ENCODE measurements at places on chromosomes 13 and 19.

GRCh38 chr13:84025824-84026223, 143.6 kb upstream of the SLITRK1 start:
- DNase-seq, result no peak

- no peak for DNase-seq
These were observed 207.4 kb downstream of the DCT start for GRCh38 chr13:94272038-94272437.

DNA sequence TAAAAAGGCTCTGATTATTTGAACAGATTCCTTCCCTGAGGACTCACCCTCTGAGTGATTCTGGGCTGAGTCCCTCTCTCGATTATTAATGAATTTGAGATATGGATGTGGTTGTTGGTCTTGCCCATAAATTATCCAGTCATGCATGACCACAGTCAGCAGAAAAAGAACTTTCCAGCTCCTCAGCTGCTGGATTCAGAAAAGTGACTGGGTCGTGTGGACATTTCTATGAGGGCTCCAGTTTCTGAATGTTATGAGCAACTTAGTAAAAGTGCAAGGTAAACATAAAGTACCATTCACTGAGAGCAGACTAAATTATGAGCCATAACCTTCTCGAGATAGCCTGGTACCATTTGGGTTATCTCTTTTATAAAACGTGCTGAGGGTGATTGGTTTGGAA, 100.1 kb upstream of the CLDN10 start:
- no peak for DNase-seq

- DNase-seq, result no peak
These were observed 57.3 kb downstream of the ELF1 start for GRCh38 chr13:40961826-40962225.

- DNase-seq, result no peak
These were observed 3.4 kb downstream of the EIF3G start for GRCh38 chr19:10116085-10116865.

GRCh38 chr13:104301171-104301975, 1235.2 kb upstream of the SLC10A2 start:
- no peak for DNase-seq

- no peak for DNase-seq
These were observed 383.4 kb downstream of the EFNB2 start for GRCh38 chr13:106152047-106152446.

GRCh38 chr19:34994643-34995541, 5.2 kb upstream of the GRAMD1A start:
- no peak for DNase-seq

GRCh38 chr19:39252458-39252857, 3.8 kb upstream of the IFNL4 start:
- no peak for DNase-seq

DNA sequence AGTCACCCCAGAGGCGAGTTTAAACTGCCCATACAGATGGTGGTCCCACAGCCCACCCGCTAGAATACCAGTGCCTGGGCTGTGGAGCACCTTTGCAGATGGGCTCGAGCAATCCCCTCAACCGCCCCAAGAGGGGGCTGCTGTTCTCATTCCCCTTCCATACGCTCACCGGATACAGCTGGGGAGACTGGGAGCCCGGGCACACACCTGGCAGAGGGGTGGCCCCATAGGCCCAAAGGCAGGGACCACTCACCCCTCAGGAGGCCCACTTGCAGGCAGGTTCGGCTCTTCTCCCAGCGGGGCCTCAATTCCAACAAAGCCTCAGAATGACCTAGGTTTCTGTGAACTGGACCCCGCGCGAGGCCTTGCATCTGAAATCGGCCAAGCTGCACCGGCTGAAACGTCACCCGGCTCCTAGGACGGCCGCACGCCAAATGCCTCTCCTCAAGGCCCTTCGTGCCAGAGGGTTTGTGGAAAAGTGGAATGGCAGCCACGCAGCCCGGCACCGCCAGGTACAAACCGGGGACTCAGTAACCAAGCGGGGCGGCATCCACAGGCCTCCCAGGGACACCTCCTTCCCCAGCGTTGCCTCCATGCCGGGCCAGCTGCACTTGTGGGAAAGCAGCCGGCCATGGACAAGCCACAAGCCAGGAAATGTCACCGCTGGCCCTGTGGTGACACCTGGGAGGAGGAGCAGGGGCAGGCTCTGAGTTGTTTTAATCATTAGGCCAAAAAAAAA, 18.7 kb downstream of the MLLT1 start:
- DNase-seq, result no peak

- DNase-seq, result no peak
These were observed 135.7 kb downstream of the MIPEP start for GRCh38 chr13:23753458-23753857.

GRCh38 chr13:110347535-110348308, 40.6 kb downstream of the COL4A2 start:
- no peak for DNase-seq

- DNase-seq, result no peak
These were observed 175.0 kb downstream of the RFC3 start for GRCh38 chr13:33992881-33993336.

GRCh38 chr19:23312515-23312914, 62.3 kb upstream of the ZNF724 start:
- no peak for DNase-seq

- no peak for DNase-seq
These were observed 1.6 kb downstream of the P2RY11 start for GRCh38 chr19:10112895-10113591.

DNA sequence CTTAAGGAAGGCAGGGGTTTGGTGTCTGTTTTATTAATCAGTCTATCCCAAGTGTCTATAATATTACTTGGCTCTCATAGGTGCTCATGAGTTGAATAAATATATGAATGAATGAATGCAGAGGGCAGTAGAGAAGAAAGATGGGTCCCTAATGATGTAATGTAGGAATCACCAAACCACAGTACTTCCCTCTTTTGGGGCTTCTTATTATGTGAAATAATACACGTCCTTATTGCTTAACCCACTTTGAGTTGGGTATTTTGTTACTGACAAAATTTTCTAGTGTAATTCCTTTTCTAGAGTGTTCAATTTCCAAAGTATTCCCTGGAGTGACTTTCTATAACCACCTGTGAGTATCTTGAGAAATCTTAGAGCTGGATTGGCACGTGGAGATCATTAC, 13.2 kb downstream of the KLK5 start:
- DNase-seq, result no peak

DNA sequence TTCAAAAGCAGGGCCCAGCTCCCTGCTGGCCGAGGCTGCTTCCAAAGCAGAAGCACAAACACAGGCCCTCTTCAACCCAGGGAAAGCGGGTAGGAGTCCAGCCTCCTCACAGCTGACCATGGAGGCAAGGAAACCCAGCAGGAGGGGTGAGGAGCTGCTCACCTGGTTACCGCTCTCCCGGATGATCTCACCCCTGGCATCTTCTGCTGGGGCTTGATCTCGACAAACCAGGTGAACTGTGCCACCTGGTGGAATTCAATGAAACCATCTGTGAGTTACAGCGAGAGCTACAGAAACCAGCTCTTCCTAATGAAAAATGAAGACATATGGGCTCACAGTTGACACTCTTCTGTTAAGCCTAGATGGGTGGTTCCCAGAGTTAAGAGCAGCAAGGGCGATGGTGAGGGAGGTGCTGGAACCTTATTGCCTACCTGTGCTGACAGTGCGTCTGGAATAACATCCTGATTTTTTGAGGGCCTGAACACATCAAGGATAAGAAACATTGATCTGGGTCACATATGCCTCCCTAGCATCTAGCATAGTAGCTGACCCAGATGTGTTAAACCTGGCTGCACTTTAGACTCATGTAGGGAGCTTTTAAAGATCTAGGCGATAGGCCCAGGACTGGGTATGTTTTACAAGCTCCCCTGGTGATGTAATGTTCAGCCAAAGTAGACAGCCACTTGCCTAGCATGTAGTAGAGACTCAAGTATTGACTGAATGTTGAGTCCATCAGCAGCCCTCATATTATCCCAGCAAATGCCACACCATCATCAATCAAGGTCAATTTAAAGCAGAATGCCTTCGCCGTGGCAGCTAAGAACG, 6.1 kb downstream of the DHRS12 start:
- no peak for DNase-seq

- no peak for DNase-seq
These were observed 42.0 kb downstream of the CAPN12 start for GRCh38 chr19:38702278-38702677.

GRCh38 chr13:97379386-97379785, 54.6 kb upstream of the RAP2A start:
- DNase-seq, result no peak

GRCh38 chr19:18675779-18676178, 7.7 kb upstream of the CRTC1 start:
- no peak for DNase-seq

- DNase-seq, result no peak
These were observed 6.1 kb upstream of the ADGRE5 start for GRCh38 chr19:14375055-14375581.

- DNase-seq, result no peak
These were observed 113.7 kb downstream of the VWA8 start for GRCh38 chr13:41847216-41847615.

DNA sequence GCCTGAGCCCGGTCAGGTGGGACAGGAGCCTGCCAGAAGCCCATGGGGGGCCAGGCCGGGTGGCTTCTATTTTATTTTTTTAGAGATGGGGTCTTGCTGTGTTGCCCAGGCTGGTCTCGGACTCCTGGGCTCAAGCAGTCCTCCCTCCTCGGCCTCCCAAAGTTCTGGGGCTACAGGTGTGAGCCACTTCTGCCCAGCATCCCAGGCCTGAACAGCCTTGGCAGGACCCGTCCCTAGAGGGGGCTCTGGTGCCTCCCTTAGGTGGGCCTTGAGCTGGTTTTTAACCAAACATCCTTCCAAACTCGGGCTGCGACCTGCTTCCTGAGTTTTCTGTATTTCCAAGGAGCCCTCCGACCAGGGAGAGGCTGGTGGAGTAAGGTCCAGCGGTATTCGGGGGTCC, 10.5 kb downstream of the COMP start:
- no peak for DNase-seq

All from caudate nucleus (tissue), 63 donors.